ENCODE measurements at places on chromosomes 11 and 22.

- DNase-seq = no peak
Observed at GRCh38 chr11:89052220-89052619, 13.6 kb downstream of the GRM5 start.

DNA sequence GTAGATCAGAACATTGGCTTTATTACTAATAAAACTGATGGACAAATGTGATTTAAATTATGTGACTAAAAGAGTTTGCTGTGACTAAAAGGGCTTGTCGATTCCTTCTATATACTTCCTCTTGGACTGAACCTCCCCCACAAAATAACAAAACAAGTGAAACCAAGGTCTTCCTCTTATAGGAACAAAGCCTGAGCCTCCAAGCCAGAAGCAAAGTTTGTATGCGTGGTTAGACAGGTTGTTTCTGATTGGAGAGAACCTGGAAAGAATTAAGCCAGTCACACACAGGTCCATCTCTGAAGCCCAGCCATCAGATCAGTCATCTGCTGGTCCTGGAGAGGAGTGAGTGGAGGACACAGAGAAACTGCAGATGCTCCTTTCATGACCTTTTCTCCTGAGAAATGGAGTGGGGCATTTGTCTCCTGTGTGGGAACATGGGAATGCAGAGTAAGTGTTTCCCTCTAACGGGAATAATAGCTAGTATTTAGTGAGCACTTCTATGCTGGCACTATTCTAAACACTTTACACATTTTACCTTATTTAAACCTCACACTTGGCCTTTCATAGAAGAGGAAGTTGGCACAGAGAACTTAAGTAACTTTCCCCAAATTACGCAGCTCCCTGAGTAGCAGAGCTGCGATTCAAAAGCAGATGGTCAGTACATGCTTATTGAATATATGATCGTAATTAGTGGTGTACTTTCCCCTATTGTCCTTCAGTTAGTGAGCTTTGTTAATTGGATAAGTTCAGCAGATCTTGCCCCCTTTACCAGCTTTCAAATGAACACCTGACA lies 77.1 kb downstream of the UVRAG start:
- DNase-seq = no peak

GRCh38 chr11:65356394-65356972 lies 1.9 kb downstream of the TIGD3 start:
- no peak for DNase-seq

DNA sequence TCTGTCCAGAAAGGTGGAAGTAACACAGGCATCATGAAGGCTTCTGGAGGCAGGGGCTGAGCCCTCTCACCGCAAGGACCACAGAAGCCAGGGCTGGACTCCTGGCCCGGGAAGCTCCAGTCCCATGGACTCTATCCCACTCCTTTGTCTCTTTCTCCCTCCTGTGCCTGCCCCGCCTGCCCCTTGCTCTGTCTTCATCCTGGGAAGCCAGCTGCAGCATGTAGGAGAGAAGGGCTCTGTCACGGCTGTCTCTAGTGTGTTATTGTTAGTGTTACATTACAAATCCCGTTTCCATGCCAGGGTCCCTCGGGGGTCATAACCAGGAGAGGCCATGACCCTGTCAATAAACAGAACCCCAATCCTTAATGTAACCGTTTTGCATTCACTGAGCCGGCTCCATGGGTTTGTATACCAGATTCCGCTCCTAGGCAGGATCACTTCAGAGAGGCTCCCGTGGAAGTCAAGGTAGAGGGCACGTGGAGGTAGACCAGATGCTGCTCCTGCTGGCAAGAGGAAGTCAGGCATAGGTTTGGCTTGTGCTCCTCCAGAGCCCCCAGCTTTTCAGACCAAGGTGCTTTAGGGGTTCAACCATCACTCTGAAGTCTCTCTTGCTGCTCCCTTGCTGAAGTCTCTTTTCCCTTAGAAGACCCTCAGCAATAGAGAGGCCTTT lies 293.2 kb downstream of the ETS1 start:
- no peak for DNase-seq

GRCh38 chr22:38523029-38523428 lies 16.9 kb upstream of the DDX17 start:
- no peak for DNase-seq

DNA sequence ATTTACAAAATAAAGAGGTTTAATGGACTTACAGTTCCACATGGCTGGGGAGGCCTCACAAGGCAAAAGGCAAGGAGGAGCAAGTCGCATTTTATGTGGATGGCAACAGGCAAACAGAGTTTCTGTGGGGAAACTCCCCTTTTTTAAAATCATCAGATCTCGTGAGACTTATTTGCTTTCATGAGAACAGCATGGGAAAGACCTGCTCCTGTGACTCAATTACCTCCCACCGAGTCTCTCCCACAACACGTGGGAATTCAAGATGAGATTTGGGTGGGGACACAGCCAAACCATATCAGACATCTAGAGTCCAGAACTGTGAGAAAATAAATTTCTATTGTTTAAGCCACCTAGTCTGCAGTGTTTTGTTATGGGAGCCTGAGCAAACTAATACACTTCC lies 80.8 kb downstream of the ME3 start:
- no peak for DNase-seq

DNA sequence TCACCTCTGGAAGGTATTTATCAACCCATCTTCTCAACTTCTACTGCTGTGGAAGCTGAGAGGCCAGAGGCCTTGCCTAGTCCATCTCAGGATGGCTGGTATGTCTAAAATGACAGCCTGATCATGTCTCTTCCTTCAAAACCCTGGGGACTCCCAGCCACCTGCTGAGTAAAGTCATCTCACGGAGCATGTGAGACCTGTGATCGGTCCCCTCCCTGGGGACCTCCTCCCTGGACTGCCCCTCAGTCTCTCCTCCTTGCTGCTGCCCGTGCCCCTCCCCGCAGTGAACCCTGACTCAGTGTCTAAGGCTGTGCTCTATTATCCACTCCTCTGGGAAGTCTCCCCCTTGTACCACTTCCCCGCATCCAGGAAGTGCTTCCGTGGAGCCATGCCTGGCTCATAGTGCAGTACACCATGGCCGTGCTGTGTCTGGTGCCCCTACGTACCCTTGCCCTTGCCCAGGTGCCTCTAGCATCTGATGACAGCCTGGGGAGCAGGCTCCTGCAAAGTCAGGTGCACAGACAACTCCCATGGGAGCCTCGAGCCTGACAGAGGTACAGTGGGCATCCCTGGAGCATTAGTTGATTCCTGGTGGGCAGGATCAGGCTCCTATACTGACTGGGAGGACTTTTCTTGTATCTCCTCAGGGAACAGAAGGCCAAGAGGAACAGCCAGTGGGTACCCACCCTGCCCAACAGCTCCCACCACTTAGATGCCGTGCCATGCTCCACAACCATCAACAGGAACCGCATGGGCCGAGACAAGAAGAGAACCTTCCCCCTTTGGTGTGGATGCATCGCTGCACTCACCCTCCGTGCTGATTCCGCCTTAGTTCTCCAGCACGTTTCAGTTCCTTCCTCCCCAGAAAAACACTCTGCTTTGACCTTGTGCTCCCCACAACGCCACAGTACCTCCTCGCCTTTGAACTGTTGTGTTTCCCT lies 13.8 kb downstream of the SMARCB1 start:
- no peak for DNase-seq

DNA sequence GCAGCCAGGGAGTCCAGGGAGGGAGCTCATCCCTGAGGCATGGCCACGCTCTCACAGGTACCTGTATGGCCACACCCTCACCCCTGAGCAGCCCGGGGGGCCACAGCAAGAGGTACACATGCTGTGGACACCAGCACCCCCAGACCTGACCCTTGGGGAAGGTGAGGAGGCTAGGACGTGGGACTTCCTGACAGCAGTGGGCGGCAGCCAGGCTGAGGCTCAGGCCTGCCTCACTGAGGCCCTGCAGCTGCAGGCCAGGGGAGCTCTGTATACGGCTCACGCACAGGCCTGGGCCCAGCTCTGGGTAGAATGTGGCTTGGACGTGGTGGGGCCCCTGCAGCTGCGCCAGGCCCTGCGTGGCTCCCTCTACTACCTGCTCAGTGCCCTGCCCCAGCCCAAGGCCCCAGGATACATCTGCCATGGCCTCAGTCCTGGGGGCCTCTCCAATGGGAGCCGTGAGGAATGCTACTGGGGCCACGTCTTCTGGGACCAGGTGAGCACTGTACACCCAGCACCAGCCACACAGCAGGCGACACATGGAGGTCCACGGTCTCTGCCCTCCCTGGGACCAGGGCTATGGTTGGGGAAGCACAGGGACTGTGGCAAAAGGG lies 1.8 kb downstream of the PGGHG start:
- DNase-seq = no peak

- DNase-seq = no peak
Observed at GRCh38 chr11:10550503-10551289, 9.7 kb upstream of the RNF141 start.

DNA sequence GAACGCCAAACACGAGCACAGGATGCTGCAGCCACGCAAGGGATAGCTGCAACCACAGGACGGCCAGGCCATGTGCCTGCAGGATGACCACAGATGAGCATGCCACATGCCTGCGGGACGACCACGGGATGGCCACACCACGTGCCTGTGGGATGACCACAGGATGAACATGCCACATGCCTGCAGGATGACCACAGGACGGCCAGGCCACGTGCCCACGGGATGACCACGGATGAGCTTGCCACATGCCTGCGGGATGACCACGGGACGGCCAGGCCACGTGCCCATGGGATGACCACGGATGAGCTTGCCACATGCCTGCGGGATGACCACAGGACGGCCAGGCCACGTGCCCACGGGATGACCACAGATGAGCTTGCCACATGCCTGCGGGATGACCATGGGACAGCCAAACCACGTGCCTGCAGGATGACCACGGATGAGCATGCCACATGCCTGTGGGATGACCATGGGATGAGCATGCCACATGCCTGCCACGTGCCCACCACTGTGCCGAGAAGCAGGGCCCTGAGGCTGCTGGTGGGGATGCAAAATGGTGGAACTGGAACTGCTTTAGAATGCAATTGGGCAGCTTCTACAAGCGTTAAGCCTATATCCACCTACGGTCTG lies 12.8 kb upstream of the MOB2 start:
- DNase-seq = no peak
